ENCODE measurements at places on chromosomes 2 and 18. TPM values are rescaled to one million over a fixed set of nuclear protein-coding genes. Genes with fewer than 3 reads are reported as not detected.

DNA sequence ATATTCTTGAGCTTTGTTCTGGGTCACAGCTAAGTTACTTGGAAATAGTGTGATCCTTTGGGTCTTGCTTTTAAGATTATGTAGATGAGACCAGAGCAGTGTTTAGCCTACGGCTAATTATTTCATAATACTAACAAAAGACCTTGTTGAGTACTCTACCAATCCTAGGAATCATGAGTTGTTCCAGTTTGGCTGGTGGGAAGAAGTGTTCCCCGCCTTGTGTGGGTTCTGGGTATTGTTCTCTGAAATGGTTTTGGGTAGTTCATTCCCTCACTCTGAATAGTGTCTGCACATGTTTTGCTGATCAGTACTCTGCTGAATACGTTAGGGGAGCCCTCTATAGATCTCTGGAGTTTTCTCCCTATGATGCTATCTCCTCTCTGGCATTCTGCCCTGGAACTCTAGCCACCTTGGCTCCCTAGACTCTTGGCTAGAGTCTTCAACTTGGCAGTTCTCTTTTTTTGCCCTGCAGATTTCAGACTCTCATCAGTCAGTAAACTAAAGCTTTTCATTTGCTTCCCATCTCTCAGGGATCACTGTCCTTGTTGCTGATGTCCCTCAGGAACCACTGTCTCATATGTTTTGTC lies 48.4 kb downstream of the NEMP2 start:
- no peak for DNase-seq

The C2orf72 gene
- total RNA-seq, result 0.15 TPM

The STK25 gene
- total RNA-seq, result 135 TPM

- DNase-seq, result no peak
Observed at GRCh38 chr2:106857882-106858478, 28.0 kb downstream of the ST6GAL2 start.

GRCh38 chr2:239182981-239183791 lies 217.6 kb downstream of the HDAC4 start:
- DNase-seq, result no peak

The SP9 gene
- total RNA-seq, result not detected

The FBXO41 gene
- 20.2 TPM for total RNA-seq

DNA sequence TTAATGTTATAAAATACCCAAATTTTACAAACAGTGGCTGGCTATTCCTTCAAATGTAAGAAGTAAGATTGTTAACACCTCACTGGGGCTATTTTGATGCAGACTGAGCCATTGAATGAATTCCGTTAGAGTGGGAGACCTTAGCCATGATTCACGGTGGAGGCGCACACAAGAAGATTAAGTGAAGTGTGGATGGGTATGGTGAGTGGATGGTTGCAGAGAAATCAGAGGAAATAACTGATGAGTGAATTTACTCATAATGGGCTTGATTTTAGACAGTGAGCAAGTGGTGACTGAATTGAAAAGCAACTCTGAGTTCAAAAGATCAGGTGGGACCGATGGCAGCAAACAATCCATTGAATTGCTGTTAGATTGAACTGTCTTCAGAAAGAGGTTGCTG lies 75.0 kb downstream of the NRP2 start:
- no peak for DNase-seq

DNA sequence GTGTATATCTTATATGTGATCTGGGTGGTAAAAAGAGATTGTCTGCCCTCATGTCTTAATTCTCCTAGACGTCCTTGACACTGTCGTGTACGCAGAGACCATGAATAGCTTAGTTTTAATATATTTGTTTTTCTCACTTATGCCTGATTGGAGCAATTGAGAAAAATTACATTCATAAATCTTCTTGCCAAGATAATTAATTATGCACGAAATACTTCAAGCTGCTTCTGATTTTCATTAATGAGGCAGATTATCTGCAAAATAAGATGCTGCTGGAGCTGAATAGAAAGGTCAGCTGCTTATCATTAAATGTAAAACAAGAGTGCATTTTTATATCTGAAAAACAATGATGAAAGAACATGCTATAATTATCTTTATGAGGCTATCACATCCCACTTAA lies 95.9 kb downstream of the CCDC141 start:
- DNase-seq, result no peak

DNA sequence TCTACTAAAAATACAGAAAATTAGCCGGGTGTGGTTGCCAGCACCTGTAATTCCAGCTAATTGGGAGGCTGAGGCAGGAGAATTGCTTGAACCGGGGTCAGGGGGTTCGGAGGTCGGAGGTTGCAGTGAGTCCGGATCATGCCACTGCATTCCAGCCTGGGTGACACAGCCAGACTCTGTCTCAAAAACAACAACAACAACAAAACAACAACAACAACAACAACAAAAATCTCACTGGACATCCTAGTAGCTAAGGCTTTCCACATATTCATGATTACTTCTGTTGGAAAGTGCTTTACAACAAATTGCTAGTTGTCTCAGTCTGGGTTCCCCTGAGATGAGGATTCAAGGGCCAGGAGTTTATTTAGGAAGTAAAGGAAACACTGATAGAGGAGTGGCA lies 4.3 kb upstream of the MROH2A start:
- DNase-seq, result no peak

DNA sequence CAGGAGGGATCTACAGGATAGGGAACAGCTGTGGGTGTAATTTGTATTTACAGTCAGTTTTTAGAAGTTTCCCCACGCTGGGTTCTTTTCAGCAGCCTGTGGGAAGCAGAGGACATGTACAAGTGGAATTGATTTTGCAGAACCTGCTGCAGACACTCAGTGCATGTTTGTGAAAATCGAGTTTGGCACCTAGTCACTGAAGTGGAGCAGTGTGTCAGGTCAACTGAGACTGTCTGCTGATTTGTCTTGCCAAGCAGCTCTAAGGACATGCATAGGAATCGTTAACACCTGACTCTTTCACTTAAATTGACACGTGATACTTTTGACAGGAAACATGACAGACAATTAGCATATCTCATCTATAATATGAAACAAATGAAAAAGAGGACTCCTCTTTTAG lies 416.6 kb downstream of the TMX3 start:
- no peak for DNase-seq

The PLEKHA3 gene
- total RNA-seq, result 24.7 TPM

The KIAA2012 gene
- total RNA-seq, result not detected

- DNase-seq, result no peak
Observed at GRCh38 chr18:35635170-35635569, 53.6 kb downstream of the GALNT1 start.

GRCh38 chr2:11377928-11378545 lies 33.6 kb upstream of the ROCK2 start:
- no peak for DNase-seq

The STARD6 gene
- not detected for total RNA-seq

DNA sequence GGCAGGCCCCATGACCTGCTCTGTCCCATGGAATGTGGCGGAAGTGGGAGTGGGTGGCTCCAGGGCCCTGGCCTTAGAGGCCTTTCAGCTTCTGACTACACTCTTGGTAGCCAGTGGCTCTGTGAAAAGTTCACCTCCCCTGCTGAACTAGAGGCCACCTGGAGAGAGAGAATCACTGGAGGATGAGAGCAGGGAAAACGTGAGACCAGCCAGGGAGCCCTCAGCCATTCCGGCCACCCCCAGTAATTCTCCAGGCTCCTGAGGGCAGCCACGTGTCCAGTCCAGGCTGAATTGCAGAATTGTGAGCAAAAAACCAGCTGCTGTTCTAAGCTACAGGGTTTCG lies 10.5 kb downstream of the COLEC12 start:
- DNase-seq, result no peak

GRCh38 chr2:29053223-29053622 lies 21.1 kb downstream of the PCARE start:
- no peak for DNase-seq

DNA sequence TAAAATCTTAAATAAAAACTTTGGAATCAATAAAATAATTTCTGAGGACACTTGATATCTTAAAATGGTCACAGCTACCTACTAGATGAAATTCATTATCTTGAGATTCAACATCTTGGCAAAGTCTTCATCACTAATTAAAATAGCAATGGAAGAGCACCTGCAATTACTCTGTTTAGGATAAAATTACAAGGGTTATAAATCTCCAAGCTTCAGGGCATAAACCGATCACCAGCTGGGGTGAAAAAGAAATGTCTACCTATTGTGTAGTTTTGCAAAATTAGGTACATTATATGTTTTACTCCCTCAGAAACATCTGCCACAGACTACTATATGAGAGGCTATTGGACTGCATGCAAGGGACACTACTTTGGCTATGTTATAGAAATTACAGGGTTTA lies 327.1 kb downstream of the CCDC178 start:
- no peak for DNase-seq

The PJVK gene
- total RNA-seq, result 1.5 TPM

DNA sequence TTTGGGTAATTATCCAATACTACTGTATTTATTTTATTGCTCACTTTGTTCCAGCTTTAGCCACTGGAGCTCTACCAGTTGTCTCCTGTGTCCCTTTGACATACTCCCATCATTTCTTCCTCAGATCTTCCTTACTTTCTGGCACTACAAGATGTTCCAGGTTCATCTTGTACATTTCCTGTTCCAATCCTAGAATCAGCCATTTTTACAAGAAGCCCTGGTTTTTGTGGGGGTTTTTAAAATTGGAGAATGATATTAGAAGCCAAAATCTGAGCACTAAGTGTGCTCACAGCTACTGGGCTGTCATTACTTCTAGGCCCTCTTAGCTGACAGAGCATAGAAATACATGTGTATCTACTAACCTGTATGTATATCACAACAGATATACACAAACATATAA lies 164.3 kb downstream of the ZFP36L2 start:
- no peak for DNase-seq

GRCh38 chr2:62050456-62051045 lies 145.1 kb downstream of the COMMD1 start:
- DNase-seq, result no peak

DNA sequence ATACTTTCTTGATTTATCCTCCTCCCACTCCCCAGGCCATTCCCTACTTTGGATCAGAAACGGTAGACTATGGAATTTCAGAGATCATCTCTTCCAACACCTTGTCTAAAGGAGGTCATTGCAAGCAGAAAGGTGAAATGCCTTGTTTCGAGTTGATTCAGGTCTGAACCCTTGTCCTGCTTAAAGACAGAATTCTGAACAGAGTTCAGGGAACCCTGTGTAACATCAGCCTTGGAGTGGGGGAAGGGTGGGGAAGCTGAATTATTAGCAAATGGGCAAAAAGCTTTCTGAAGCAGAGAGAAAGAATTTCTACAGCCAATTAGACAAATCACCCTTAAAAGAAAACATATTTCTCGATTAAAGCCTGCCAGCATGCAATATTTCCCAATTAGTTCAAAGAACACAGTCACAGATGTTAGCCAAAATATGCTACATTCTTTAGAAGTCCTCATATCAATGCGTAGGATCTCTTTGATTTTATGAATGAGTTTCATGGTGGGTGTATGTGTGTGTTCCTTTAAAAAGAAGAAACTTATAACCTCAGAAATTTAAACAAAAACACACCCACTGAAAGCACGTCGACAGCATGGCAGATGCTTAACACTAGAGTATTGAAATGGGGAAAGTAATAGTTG lies 353.1 kb downstream of the RND3 start:
- no peak for DNase-seq

GRCh38 chr2:102083393-102083703 lies 59.2 kb upstream of the IL1R1 start:
- no peak for DNase-seq

DNA sequence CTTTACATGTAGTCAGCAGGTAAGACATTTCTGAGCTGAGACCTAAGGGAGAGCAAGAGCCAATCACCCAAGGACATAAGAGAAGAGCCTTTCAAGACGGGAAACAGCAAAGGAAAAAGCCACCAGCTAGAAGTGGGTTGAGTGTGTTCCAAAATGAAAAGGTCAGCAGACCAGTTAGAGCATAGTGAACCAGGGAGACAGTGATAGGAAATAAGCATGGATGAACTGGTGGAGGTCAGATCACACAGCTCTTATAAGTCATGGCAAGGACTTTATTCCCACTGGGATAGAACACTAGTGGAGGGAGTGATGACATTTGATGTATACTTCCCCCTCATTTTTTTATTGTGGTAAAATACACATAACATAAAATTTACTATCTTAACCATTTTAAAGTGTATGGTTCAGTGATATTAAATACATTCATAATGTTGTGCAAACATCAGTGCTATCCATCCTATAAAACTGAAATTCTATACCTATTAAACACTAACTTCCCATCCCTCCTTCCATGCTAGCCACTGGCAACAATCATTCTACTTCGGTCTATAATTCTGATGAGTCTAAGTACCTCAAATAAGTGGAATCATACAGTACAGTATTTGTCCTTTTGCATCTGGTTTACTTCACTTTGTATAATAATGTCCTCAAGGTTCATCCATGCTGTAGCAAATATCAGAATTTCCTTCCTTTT lies 155.8 kb upstream of the WDSUB1 start:
- DNase-seq, result no peak

The ATP6V1B1 gene
- total RNA-seq, result not detected

The BUB1 gene
- total RNA-seq, result 141 TPM

The DSG2 gene
- 1.6 TPM for total RNA-seq

DNA sequence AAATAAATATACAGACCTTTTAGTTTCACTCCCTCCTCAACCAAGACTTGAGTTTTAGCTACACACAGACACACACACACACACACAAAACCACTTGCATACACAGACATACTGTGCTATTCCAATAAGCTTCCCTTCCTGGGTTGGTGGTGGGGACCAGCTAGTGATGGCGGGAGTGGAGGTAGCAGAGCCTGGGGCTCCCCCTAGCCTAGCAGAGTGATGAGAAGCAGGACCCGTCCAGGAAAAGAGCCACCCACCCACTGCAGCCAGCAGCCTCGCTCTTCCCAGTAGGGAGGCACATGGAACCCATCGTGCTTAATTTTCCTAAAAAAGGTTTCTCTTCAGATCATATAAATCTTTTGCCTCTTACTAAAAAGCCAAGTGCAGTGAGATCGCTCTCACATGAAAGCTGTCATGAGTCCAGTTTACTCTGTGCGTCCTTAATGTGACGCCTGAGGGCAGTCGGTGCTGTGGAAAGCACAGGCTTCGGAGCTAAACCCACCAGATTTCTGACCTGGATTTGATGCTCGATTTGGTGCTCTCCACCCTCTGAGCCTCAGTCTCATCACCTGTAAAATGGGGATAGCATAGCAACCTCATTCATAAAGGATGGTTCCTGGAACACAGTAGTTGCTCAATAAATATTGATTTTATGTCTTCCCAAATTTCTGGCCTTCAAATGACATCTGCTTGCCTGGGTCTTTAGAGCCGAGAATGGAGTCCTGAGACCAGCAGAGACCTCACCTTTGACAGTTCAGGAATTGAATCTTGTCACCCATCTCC lies 60.1 kb upstream of the YWHAQ start:
- no peak for DNase-seq

DNA sequence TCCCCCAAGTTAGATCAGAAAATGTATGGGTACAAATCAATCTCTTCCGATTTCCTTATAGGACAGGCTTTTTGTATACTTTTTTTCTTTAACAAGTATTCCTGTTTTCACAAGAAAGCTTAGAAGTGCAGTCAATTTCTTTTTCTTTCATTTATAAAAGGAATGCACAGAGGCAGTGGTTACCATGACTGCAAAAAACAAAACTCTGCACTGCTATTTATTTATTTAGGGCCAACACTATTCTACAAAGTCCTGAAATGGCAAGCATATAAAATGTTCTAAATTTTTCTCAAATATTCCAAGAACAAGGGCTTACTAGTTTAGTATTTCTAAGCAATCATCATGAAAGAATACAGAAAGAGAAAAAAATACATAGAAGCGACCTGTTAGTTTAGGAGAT lies 22.2 kb downstream of the ATAD2B start:
- no peak for DNase-seq

- no peak for DNase-seq
Observed at GRCh38 chr2:52383541-52383940, 1351.6 kb upstream of the NRXN1 start.

- DNase-seq, result no peak
Observed at GRCh38 chr18:61575419-61575818, 242.2 kb downstream of the CDH20 start.

GRCh38 chr18:70659036-70659925 lies 370.4 kb downstream of the SOCS6 start:
- DNase-seq, result peak; percentile 25

Measured in activated CD4-positive, alpha-beta T cell treated with anti-CD3 and anti-CD28 coated beads, Interleukin-2, amount 10 ng/mL, durations not matched to agents 7 days and 5 days (primary cell).